ENCODE measurements at places on chromosomes 16 and 17. TPM values are rescaled to one million over a fixed set of nuclear protein-coding genes. Genes with fewer than 3 reads are reported as not detected.
A peak's percentile ranks its signal among the peaks of the same experiment; 100 is the strongest.

The TTLL6 gene
- not detected for total RNA-seq

The SP6 gene
- 0.17 TPM for total RNA-seq

The WDR81 gene
- total RNA-seq = 48.4 TPM

The MYH2 gene
- total RNA-seq = not detected

DNA sequence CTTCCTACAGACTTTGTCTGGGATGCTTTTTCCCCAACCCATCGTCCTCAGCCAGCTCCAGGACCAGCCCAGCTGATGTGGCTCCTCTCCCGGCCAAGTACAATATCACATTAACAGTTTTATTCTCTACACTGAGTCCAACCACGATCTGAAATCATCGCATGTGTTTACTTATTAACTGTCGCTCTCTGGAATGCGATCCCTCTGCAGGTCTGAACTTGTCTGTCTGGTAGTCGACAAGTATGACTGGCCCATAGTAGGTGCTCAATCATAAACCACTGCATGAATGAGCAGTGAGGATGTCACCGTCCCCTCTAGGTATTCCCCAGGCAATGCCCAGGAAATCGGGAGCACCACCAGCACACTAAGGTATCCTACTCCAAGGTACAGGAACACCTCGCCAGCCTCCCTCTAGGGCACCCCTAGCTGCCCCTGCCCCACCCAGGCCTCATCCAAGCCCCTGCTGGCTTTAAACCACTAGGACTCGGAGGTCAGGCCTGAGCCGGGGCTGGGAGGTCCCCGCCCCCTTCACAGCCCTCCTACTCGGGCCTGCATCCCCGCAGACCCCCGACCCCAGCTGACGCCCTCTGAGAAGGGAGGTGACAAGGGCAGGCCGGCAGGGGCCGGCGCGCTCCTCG is 27.7 kb downstream of the RTN4RL1 start:
- no peaks in the 10 kb centered on the region for H3K36me3 ChIP-seq
- H3K27ac ChIP-seq = no peak overlapping the region
- no peak overlapping the region for H3K4me3 ChIP-seq
- DNase-seq = no peak
- peaks cover 7% of the 10 kb centered on the region for H3K27me3 ChIP-seq

DNA sequence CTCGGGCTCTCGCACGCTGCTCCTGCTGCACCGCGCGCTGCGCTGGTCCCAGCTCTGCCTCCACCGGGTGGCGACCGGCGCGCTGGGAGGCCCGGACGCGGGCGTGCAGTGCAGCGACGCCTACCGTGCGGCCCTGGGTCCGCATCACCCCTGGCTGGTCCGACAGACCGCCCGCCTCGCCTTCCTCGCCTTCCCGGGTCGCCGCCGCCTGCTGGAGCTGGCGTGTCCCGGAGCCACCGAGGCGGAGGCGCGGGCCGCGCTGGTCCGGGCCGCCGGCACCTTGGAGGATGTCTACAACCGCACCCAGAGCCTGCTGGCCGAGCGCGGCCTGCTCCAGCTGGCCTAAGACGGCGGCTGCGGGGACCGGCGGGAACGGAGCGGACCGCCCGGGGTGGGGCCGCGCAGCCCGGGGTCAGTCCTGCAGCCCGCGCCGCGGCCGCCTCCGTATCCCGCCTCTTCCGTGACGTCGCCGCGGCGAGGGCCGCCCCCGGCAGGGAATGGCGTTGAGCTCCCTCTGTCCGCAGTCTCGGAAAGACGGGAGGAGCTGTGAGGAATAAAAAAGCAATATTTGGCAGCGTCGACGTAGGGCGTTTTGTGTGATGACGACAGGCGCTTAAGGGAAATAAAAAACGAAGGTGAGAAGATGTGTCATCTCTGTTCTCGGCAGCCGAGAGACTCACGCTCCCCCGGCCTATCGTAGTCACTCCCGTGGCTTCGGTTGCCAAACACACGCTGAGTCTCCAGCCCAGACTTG is 1.4 kb downstream of the GLTPD2 start:
- H3K36me3 ChIP-seq = no peaks in the 10 kb centered on the region
- peaks cover 33% of the 10 kb centered on the region for H3K4me1 ChIP-seq
- DNase-seq = peak; percentile 84
- peaks cover 11% of the 10 kb centered on the region for H3K27me3 ChIP-seq

DNA sequence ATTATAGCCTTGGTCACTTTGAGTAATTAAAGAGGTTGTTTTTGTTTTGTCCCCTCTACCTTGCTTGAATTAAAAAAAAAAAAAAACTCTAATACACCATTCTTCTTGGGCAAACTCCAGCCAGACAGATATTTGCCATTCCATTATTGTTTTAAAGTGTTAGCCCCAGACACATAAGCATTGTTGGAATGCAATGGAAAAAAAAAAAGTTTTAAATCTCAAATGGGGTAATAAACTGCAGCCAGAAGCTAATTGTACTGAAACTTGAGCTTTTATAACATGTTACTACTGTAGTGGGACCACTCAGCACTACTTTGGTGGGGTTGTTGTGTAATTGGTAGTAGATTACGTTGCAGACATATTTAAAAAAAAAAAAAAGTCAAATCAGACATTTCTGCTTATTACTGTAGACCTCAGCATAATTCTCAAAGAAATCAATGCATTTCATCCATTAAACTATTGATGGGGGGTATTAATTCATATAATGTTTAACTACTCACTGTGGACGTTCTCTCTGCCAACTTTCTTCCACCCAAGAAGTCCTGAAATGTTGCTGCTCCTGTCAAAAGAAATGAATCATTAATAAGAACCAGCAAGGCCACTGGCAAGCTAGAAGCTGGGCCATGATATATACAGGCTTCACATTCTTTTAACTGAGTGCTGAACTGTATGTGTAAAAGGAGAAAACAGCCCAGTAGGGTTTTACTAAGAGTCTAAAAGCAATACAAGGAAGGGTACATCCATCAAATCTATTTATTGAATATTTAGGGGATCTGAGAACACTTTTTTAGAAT is 626.6 kb upstream of the SOX9 start:
- no peaks in the 10 kb centered on the region for H3K27me3 ChIP-seq
- no peak for DNase-seq
- no peak overlapping the region for H3K27ac ChIP-seq

GRCh38 chr16:68539711-68540239 is 684 bp downstream of the ZFP90 start:
- peaks cover 18% of the 10 kb centered on the region for H3K36me3 ChIP-seq
- H3K4me1 ChIP-seq = peaks cover 15% of the 10 kb centered on the region
- H3K4me3 ChIP-seq = peak overlapping the region; percentile 81

DNA sequence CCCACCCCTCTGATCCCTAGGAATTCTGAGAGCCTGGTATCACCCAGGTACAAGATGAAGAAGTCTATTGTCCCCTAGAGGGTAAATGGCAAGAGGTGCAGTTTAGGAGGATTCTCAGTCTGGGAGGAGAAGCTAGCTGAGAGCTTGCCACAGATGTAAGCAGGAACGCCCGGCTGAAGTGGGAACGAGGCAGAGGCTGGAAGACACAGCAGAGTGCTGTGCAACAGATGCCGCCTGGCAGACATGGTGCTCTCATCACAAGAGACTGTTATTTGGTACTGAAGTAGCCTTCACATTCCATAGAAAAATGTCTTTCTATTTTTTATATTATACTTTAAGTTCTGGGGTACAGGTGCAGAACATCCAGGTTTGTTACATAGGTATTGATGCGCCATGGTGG is 20.3 kb upstream of the KRT20 start:
- no peaks in the 10 kb centered on the region for H3K36me3 ChIP-seq
- DNase-seq = no peak
- H3K4me3 ChIP-seq = no peak overlapping the region
- no peaks in the 10 kb centered on the region for H3K4me1 ChIP-seq
- peaks cover 16% of the 10 kb centered on the region for H3K27me3 ChIP-seq

DNA sequence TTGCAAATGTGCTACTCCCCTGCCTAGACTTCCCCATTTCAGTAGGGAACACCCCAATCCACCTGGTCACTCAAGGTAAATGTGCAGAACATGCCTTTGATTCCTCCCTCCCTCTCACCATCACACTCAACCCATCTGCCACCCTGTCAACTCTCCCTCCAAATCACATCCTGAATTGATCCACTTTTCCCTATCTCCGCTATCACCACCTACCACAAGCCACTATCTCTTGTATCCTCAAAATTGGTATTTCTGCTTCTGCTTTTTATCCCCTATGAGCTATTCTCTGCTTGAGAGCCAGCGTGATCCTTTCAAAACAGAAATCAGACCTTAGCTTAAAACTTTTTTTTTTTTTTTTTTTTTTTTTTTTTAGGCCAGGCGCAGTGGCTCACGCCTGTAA is 5.4 kb upstream of the NOL11 start:
- no peaks in the 10 kb centered on the region for H3K27me3 ChIP-seq
- peaks cover 8% of the 10 kb centered on the region for H3K4me1 ChIP-seq
- no peak for DNase-seq
- H3K27ac ChIP-seq = no peak overlapping the region

DNA sequence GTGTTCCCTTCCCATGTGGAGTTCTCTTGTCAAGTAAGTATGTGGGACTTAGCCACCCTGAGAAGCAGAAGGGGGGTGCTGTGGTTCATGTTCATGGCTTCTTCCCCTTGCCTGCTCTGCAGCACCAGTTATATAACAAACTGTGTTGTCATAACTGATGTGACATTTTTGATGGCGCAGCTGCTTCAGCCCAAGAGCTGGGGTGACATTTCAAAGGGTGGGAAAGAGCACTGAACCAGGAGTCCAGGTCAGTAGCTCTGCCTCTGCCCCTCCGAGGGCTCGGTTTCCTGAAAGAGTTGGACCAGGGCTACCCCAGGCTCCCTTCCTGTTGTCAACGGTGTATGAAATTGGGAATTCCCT is 7.4 kb downstream of the GNAO1 start:
- H3K27ac ChIP-seq = no peak overlapping the region
- H3K36me3 ChIP-seq = no peaks in the 10 kb centered on the region
- H3K4me3 ChIP-seq = no peak overlapping the region
- H3K4me1 ChIP-seq = peaks cover 8% of the 10 kb centered on the region
- H3K27me3 ChIP-seq = peaks cover 26% of the 10 kb centered on the region

DNA sequence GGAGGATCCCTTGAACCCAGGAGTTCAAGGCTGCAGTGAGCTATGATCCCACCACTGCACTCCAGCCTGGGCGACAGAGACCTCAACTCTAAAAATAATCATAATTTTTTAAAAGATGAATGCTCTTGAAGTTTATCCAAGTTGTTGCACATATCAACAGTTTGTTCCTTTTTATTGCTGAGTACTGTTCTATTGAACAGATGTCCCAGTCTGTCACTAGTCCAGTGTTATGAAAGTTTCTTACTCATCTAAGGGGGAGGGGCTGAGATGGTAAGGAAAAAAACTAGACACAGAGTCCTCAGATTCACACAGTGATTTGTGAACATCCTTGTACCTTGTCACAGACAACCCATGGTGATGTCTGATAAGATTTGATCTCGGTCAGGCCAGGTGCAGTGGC is 3.9 kb downstream of the ACAP1 start:
- H3K36me3 ChIP-seq = peaks cover 47% of the 10 kb centered on the region
- DNase-seq = no peak
- H3K4me1 ChIP-seq = peaks cover 44% of the 10 kb centered on the region
- H3K27me3 ChIP-seq = no peaks in the 10 kb centered on the region

GRCh38 chr17:34269969-34270368 is at the start of gene CCL7:
Gene CCL7, plus strand, starts transcription at chr17:34270221. Its CDS starts 70 bp downstream, at chr17:34270291.
- H3K4me1 ChIP-seq = no peaks in the 10 kb centered on the region
- no peak within 1 kb of the TSS for H3K27ac ChIP-seq
- DNase-seq = no peak
- no peaks in the 10 kb centered on the region for H3K36me3 ChIP-seq

DNA sequence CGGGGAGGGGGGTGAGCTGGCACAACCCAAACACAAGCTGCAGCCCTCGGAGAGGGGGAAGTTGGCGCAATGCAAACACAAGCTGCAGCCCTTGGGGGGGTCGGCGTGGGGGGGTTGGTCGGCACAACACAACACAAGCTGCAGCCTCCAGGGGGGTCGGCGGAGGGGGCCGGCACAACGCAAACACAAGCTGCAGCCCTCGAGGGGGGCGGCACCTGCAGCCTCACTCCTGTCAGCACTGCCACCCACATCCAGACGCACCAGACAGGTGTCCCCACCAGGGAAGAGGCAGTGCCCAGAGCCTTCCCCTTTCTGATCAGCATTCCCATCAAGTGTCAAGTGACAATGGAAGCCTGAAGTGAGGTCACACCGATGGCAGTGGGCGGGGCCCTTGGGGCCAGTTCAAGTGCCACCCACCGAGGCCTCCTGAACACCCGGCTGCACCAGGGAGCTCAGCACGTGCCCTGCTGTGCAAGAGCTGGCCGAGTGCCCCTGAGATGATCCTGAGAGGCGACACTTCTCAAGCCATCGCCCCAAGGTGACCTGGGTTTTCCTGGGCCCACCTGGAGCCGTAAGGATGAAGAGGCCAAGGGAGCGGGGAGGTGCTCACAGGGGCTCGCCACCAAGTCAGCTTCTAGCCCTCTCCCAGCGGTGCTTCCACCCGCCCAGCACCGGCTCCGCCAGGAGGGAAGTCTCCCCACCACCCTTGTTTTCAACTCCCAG is 59.3 kb downstream of the KLHDC4 start:
- H3K4me3 ChIP-seq = no peak overlapping the region
- H3K4me1 ChIP-seq = peaks cover 20% of the 10 kb centered on the region
- peaks cover 44% of the 10 kb centered on the region for H3K36me3 ChIP-seq
- H3K27ac ChIP-seq = no peak overlapping the region

DNA sequence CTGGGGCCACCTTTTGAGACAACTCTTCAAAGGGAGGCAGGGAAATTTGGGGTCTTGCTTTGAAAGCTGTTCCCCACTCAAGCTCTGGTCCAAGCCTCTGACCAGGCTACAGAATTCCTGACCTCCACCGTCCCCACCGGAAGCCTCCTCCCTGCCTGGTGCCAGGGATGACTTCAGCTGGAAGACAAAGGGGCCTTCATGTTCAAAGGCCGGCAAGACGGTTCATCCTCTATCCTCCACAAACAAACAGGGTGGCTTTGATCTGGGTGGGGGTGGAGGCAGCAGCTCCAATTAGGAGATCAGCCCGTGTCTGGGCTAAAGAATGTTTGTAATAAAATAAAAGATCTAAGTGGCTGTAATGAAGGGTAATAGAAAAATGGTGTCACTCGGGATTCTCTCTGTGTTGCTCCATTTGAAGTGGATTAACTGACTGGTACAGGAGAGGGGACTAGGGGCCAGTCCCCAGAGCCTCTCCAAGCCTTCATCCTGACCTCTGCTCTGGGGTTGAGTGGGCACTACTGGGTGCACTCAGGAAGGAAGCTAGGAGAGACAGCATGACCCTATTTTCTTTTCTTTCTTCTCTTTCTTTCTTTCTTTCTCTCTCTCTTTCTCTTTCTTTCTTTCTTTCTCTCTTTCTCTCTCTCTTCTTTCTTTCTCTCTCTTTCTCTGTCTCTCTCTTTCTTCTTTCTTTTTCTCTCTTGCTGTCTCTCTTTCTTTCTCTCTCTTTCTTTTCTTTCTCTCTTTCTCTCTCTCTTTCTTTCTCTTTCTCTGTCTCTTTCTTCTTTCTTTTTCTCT is 27.5 kb upstream of the NKD1 start:
- no peaks in the 10 kb centered on the region for H3K4me1 ChIP-seq
- H3K27ac ChIP-seq = no peak overlapping the region

DNA sequence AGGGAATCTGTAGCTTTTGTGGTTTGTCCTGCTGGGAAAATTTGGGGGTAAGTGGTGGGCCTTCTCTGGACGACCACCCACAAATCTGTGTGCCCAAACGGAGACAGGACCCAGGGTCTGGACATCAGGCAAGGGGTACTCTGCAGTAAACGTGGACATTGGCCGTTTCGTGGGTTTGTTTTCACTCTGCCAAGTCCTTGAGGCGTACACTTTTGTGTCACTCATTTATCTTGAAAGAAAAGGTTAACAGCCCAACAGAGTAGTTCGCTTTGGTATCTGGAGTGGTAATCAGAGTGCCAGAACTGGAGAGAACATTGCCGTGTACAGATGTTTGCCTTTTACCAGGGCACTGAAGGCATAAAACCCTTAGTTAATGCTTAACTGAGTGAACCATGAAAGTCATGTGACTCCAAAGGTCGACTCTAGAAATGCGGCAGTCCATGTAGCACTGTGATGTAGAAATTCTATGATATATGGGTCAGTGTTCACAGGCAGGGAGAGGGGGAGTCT is 15.4 kb downstream of the NAA60 start:
- H3K4me1 ChIP-seq = peaks cover 54% of the 10 kb centered on the region
- no peaks in the 10 kb centered on the region for H3K36me3 ChIP-seq
- DNase-seq = no peak
- peak overlapping the region; percentile 84 for H3K4me3 ChIP-seq
- H3K27me3 ChIP-seq = no peaks in the 10 kb centered on the region
- H3K27ac ChIP-seq = peak overlapping the region; percentile 87

Data from CD4-positive, CD25-positive, alpha-beta regulatory T cell (primary cell).